ENCODE measurements at places on chromosomes 2 and 18. TPM values are rescaled to one million over a fixed set of nuclear protein-coding genes. Genes with fewer than 3 reads are reported as not detected.

CSRNP3 gene
- 5.9 TPM for total RNA-seq

DNA sequence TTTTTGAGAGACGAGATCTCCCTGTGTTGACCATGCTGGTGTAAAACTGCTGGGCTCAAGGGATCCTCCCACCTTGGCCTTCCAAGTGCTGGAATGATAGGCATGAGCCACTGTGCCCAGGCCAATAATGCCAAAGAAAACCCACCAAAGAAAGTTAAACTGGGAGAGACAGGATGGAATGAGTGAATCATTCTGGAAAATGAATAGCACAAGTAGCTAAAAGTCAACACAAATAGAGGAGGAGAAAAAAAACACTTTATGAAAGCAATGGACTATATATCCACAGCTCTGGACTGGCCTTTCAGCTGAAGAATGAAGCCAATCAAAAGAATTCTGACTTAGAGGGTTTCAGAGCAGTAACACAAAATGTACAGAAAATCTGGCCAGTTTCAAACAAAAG lies 23.9 kb downstream of the IAH1 start:
- peaks cover 9% of the 10 kb centered on the region for H3K4me1 ChIP-seq
- H3K36me3 ChIP-seq: peaks cover 37% of the 10 kb centered on the region
- H3K27me3 ChIP-seq: no peaks in the 10 kb centered on the region
- H3K27ac ChIP-seq: peak overlapping the region; percentile 10
- no peak overlapping the region for H3K4me3 ChIP-seq

TSPYL6 gene
- total RNA-seq: not detected

DNA sequence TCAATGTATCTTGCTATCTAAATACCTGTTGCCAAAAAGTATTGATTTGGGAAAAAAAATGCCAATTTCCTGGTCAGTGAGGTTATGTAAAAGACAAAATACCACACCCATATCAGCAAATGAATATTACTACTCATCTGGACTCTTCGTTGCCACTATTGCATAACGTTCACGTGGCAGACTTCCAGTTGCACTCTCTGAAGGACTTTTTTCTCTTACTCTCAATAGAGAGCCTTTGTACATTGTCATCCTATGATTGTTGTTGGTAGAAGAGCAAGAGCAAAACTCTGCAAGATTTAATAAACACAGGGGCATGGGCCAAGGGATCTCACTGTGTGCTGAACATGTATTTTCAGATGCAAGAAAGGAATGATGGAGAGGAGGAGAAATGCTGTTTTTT lies 689.8 kb downstream of the MBD2 start:
- H3K36me3 ChIP-seq: no peaks in the 10 kb centered on the region
- no peak overlapping the region for H3K4me3 ChIP-seq
- no peaks in the 10 kb centered on the region for H3K27me3 ChIP-seq
- H3K4me1 ChIP-seq: no peaks in the 10 kb centered on the region

FOXD4L1 gene
- total RNA-seq: not detected

- H3K4me1 ChIP-seq: no peaks in the 10 kb centered on the region
- no peak overlapping the region for H3K4me3 ChIP-seq
- H3K27ac ChIP-seq: no peak overlapping the region
- DNase-seq: no peak
- peaks cover 44% of the 10 kb centered on the region for H3K36me3 ChIP-seq
Measured at GRCh38 chr2:27615316-27615715, 13.5 kb downstream of the CCDC121 start.

GRCh38 chr18:23401400-23402347 lies 51.4 kb upstream of the RIOK3 start:
- H3K4me3 ChIP-seq: no peak overlapping the region
- H3K4me1 ChIP-seq: peaks cover 22% of the 10 kb centered on the region
- H3K27ac ChIP-seq: peak overlapping the region; percentile 52
- H3K27me3 ChIP-seq: no peaks in the 10 kb centered on the region
- DNase-seq: peak; percentile 69
